NT2/D1 (cell line): ENCODE measurements at places on chromosomes 7 and 10.

GRCh38 chr7:18123508-18124239 is 96.0 kb upstream of the PRPS1L1 start:
- DNase-seq = no peak

DNA sequence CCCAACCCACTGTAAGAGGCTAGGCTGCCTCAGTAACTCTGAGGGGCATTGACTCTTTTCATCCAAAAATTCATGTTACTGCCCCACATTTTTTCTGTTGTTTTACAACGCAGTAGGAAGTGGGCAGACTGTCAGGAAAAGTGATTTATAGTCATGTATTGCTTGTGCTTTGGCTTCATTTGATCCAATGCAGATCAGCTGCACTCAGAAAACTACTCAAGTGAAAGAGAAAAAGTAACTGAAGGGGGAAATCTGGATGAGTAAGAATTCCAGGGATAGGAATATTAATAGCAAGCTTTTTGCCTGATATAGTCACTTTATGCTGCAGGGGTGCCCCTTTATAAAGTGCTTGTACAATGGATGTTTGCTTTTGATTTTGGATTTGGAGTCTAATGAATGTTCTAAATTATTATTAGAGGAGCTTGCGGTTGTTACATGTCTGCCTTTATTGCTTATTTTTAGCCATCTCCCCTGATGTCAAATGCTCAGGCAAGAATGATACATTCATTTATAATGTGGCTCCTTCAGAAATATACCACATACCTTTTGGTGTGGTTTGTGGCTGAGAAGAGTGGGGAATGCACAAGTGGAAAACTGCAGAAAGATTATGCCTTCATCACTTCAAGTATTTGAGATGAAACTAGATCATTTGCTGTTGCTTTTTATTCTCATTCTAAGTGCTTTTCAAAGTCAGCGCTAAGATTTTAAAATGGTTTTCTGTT is 86.1 kb downstream of the EGFR start:
- DNase-seq = no peak

DNA sequence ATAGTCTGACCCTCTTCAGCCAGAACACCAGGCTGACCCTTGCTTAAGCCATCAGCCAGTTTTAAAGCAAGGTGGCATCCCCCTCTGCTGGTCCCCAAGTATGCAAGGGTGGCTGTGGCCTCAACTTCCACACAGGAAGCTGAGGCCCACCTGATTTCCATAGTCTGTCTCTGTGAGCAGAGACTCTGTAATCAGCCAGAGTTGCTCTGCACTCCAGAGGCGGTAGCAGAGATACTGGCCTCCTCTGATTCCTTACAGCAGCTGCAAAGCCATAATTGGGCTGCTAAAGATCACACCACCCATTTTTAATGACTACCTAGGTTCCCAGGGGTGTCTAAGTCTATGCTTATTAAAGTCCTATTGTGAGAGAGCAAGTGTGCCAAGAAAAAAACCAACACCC is 1.8 kb downstream of the PDAP1 start:
- DNase-seq = no peak

DNA sequence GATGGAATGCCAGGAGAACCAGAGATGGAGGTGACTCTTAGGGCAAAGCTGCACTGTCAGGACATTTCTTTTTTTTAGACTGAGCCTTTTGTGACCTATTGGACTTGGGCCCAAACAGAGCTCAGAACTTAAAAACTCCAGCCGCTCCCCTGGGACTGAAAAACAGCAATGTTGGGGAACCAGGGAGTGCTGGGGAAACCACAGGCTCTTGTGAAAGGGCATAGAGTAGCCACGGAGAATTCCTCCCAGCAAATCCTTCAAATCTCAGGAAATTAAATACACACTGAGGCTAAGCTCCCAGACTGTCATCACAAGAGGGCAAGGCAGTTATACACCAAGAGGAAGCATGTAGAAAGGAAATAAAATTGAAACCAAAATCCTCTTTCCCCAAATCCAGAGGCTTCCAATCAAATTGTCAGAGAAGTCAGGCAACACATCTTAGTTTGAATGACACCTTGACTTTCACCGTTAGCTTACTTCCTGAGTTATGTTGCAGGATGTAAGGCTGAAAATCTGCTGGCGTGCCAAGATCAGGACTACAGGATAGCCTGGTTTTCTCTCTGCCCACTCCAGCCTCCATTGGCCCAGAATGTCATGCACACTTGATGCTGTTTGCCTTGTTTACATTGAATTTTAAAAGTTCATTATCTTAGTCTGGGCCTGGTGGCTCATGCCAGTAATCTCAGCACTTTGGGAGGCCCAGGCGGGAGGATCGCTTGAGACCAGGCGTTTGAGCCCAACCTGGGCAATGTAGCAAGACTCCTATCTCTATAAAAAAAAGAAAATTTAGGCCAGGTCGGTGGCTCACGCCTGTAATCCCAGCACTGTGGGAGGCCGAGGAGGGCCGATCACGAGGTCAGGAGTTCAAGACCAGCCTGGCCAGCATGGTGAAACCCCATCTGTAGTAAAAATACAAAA is 2.6 kb upstream of the RFC2 start:
- DNase-seq = no peak

DNA sequence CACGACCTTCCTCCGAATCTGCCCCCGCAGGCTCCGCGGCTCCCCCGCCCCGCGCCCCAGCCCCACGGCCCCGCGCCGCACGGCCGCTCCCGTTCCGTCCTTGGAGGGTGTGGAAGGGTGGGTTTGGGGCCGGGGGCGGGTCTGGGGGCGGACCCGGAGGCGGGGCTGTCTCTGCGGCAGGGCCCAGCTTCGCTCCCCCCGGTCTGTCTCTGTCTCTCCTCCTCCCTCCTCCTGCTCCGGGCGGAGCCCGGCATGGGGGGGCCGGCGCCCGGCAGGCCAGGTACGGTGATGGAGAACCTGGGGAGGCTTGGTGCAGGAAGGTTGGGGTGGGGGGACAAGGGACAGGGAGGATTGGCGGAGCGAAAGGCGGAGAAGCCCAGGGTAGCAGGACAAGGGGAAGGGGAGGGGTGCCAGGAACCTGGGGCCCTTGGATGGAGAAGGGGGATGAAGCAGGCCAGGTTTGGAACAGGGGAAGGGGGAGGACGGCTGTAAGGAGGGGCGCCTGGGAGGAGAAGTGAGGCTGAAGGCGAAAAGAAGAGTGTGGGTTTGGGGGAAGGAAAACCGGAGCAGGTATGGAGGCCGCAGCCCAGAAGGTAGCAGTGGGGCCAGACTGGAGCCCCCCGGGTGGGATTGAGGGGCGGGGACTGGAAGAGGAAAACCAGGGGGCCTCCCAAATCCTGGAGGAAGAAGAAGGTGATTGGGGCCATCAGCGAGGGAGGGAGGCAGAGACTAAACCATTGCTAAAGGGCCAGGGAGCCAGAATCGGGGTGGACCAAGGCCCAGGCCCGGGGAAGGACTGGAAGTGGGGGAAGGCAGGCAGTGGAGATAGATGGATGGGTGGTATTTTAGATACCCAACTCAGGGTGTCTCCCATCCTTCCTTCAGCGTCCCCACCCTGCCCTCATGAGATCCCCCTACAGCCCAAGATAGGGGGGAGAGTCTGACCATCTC is at the start of gene NYAP1:
NYAP1 (plus strand) TSS at position 206 of the 951 bp plus-strand sequence. CDS start 1,385 bp downstream, outside the sequence.
- DNase-seq = no peak

GRCh38 chr10:62356447-62356846 is 17.7 kb upstream of the ZNF365 start:
- no peak for DNase-seq

DNA sequence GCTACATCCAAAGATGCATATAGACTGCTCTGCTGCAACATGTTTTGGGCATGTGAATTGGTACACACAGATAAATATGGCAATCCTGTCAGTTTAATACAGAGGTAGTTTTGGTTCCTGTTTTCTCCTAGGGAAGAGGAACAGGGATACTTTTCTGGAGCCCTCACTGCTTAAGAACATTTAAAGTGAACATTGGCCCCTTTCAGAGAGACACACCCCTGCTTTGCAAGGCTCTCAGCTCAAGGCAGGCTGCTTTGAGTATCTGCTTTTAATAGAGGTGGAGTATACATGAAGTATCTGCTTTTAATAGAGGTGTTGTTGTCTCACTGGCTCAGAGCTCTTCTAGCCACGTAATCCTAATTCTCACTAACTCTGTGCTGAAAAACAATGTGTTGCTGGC is 38.9 kb downstream of the CYP51A1 start:
- no peak for DNase-seq

DNA sequence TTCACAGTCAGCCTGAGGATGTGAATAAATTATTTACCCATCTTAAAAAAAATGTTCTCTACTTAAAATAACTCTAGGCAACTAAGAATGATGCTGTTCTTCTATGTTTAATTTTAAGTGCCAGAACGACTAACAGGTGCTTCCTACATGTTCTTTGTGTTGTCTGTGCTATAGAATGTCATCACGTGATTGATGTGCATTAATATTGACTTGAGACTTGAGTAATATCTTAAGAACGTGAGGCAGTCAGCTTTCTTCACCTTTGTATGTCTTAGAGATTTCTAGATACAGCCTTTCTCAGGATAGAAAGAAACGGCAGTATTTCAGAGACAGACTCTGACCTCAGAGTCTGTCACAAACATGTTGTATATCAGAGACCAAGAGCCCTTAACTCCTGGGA is 274.6 kb downstream of the KCND2 start:
- DNase-seq = no peak

DNA sequence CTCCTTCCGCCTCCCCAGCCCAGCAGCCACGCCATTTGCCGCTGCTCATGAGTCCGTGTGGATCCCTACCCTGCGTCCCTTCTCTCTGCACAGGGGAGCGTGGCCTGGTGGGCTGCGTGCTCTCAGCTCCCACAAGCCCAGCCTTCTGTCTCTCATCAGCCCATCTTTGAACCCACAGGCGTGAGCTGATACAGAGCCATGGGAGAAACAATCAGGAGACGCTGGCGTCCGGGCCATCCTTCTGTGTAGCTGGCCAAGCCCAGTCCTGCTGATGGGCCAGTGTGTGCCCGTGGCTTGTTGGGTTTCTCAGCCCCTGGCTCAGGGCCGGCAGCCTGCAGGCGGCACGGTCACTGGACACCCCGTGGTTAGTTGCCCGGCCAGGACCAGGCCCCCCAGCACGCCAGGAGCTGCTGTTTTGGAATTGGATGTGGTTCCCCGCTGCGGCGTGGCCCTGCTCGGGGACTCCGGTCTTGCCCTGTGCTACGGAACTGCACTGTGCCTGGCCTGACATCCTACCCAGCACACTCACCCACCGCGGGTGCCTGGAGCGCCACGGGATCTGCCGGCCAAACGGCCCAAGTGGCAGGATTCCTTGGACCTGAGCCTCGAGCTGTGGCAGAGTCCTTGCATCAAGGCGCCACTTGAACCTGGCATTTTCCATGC is 88.9 kb downstream of the ELFN1 start:
- DNase-seq = no peak

- no peak for DNase-seq
Measured at GRCh38 chr7:32200646-32201045, 130.4 kb upstream of the PDE1C start.

DNA sequence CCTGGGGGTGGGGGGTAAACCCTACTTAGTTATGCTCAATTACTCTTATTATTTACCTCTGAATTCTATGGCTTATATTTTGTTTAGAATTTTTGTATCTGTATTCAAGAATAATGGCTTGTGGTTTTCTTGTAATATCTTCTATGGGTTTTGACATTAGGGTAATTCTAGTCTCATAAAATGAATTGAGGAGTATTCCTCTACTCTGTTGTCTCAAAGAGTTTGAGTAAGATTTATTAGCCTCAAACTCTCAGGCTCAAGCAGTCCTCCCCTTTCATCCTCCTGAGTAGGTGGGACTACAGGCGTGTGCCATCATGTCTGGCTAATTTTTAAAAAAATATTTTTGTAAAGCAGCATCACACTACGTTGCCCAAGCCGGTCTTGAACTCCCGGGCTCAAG is 19.6 kb upstream of the UCMA start:
- DNase-seq = no peak

- DNase-seq = no peak
Measured at GRCh38 chr10:126538439-126539135, 131.9 kb downstream of the C10orf90 start.

- DNase-seq = no peak
Measured at GRCh38 chr10:36759141-36759805, 366.1 kb upstream of the ANKRD30A start.

DNA sequence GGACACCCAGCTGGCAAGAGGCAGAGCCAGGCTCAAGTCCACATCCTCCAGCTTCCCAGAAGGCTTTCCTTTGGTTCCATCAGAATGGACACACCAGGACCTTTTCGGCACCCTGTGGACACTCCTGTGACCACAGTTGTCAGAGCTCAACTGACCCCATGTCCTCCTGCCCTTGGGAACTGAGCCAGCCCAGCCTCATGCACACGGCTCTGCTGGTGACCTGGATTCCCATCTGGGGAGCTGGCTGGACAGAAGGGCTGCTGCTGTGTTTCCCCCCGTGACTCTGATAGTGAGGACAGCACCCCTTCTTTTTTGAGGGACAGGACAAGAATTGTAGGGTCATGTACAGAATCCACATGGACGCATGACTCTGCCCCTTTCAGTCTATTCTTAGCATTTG is 289.2 kb downstream of the WDR37 start:
- no peak for DNase-seq

DNA sequence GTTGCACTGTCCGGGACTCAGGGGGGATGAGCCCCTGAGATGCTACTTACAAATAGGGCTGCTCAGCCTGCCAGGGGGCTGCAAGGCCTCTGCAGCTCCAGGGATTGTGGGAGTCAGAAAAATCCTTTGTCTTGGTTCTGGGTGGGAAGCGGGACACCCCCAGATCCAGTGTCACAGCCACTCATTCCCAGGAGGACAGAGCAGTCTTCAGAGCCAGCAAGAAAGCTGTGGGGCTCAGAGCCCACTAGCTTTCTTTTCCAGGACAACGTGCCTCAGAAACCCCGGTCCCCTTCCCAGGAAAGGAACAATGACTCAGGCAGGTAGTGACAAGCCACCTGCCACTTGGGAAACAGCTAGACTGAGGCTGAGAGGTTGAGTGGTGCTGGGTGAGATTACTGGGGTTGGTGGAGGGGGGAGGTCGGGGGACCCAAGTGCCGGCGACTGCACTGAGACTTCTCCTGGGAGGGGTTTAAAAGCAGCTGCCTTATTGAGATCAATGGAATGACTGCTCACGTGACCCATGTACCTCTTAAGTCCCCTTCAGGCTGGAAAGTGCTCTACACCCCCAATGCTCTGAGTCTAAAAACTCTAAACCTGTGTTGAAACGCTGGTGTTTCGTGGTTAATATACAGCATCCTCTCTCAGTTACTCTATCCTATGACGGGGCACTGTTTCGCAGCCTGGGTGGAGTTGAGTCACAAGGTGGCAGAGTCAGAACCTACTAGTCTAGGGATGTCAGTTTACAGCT is 123.6 kb downstream of the UBE2H start:
- no peak for DNase-seq

DNA sequence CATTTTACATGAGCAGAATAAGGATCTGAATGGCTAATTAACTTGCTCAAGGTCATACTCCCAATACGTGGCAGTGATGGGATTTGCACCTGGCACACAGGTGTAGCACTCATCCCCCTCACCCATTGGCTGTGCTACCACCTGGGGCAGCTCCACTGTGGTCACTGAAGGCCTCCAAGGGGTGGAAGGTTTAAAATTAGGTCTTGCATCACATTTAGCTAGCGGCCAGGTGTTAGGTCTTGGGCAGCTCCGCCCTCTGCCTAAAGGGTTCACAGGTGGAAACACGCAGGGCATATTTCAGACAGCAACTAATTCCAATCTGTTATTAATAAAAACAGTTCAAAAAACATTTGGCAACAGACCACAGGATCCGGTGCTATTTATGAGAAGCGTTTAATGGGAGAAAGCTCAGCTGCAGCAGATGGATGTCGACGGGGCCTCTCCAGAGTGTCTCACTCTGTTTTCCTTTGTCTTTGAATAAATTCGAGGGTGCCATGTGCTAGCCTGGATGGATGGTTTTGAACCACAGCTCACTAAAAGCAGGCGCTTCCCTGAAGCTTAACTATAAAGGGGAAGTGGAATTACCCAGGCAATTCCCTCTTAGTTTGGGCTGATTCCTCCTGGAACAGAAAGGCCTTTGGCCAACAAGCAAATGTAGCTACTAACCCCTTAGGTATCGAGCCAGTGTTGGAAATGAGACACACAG is 1017.6 kb downstream of the TYW1 start:
- DNase-seq = no peak
